ENCODE measurements at places on chromosomes 12 and 14.
A peak's percentile ranks its signal among the peaks of the same experiment; 100 is the strongest.

- peaks cover 11% of the 10 kb centered on the region for H3K36me3 ChIP-seq
- no peak overlapping the region for H3K27ac ChIP-seq
- no peak overlapping the region for H3K4me3 ChIP-seq
Measured at GRCh38 chr12:8146442-8146771, 10.4 kb upstream of the ZNF705A start.

DNA sequence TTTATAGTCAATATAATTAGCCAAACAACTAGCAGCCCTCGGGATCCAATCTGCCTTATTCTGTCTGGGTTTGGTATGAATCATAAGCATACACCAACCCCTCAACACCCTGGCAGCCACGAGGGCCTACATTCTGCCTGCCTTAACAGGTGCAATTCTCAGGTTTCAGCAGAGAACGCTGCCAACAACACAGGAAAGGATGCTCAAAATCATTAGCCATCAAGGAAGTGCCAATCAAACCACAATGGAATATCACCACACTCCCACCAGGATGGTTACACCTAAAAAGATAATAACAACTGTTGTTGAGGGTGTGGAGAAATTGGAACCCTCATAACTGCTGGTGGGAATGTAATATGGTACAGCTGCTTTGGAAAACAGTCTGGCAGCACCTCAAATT lies 122.8 kb downstream of the TTC7B start:
- peaks cover 26% of the 10 kb centered on the region for H3K4me1 ChIP-seq
- no peaks in the 10 kb centered on the region for H3K27me3 ChIP-seq
- no peak for DNase-seq

- no peaks in the 10 kb centered on the region for H3K36me3 ChIP-seq
- peak overlapping the region; percentile 85 for H3K4me3 ChIP-seq
- H3K27me3 ChIP-seq: peaks cover 13% of the 10 kb centered on the region
- H3K27ac ChIP-seq: no peak overlapping the region
Measured at GRCh38 chr14:53964249-53964648, 7.6 kb upstream of the BMP4 start.

- H3K4me3 ChIP-seq: no peak overlapping the region
- H3K27ac ChIP-seq: no peak overlapping the region
Measured at GRCh38 chr12:129520739-129521138, 383.1 kb downstream of the TMEM132D start.

GRCh38 chr12:109840305-109841074 lies 7.3 kb upstream of the TRPV4 start:
- H3K27me3 ChIP-seq: peaks cover 3% of the 10 kb centered on the region
- no peak for DNase-seq
- H3K4me3 ChIP-seq: no peak overlapping the region
- no peaks in the 10 kb centered on the region for H3K36me3 ChIP-seq

DNA sequence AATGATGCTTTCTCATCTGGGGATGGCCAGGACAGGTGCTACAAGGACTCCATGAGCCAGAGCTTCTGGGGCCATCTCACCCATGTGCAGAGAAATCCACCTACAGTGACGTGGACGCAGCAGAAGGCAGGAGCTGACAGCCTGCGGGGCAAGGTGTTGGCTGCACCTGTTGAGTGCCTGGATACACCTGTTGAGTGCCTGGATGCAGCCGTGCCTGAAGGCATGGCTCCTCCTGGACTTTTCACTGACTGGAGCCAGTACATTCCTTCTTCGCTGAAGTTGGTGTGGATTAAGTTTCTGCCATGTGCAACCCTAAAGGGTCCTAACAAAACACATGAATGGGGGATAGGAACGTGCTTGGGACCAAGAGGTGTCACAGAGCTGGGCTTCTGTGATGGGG lies 7.4 kb upstream of the DIO3 start:
- peaks cover 23% of the 10 kb centered on the region for H3K27me3 ChIP-seq
- no peak overlapping the region for H3K27ac ChIP-seq

- peak overlapping the region; percentile 94 for H3K27ac ChIP-seq
- no peak for DNase-seq
- H3K36me3 ChIP-seq: no peaks in the 10 kb centered on the region
- H3K4me1 ChIP-seq: peaks cover 12% of the 10 kb centered on the region
Measured at GRCh38 chr14:35123388-35123703, 994 bp downstream of the PRORP start.

DNA sequence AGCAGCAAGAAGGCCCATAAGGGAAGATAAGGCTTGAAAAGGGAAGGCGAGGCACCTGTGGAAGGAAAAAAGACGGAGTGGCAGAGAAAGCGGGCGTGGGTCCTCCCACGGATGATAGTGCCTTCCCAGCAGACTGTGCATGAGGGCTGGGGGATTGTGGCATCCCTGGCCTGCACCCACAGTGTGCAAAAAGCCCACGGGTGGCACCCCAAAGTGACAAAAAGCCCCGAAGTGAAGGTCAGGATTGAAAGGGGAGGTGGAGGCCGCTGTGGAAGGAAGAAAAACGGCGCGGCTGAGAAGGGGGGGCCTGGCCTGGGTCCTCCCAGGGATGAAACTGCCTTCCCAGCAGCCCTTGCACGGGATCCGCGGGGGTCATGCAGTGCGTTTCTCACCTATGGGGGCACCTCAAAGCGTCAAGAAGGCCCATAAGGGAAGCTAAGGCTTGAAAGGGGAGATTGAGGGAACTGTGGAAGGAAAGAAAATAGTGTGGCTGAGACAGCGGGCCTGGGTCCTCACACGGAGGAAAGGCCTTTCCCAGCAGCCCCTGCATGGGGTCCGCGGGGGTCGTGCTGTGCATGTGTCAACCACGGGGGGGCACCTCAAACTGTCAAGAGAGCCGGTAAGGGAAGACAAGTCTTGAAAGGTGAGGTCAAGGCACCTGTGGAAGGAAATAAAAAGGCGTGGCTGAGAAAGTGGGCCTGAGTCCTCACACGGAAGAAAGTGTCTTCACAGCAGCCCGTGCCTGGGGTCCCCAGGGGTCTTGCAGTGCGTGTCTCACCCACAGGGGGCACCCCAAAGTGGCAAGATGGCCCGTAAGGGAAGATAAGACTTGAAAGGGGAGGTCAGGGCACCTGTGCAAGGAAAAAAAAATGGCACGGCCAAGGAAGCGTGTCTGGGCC lies 274.1 kb downstream of the ALG10 start:
- DNase-seq: peak; percentile 7
- no peak overlapping the region for H3K27ac ChIP-seq
- peaks cover 23% of the 10 kb centered on the region for H3K36me3 ChIP-seq
- H3K4me1 ChIP-seq: no peaks in the 10 kb centered on the region

DNA sequence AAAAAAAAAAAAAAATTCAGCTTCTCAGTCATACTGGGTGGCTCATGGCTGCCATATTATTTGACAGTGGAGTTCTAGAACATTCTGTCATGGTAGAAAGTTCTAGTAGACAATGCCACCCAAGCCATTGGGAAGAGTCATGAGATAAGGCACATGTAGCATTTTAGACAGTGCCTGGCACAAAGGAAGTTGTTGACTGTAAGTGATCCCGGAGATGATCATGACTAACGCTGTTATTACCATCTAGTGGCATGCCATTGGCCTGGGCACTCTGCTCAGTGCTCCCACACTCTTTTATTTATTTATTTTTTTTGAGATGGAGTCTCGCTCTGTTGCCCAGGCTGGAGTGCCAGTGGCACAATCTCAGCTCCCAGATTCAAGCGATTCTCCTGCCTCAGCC lies 80.4 kb downstream of the FOXN4 start:
- no peaks in the 10 kb centered on the region for H3K4me1 ChIP-seq
- H3K27me3 ChIP-seq: peaks cover 3% of the 10 kb centered on the region
- no peak for DNase-seq
- no peak overlapping the region for H3K4me3 ChIP-seq

- H3K27ac ChIP-seq: no peak overlapping the region
- H3K27me3 ChIP-seq: peaks cover 13% of the 10 kb centered on the region
- peaks cover 19% of the 10 kb centered on the region for H3K4me1 ChIP-seq
- H3K36me3 ChIP-seq: no peaks in the 10 kb centered on the region
- H3K4me3 ChIP-seq: no peak overlapping the region
Measured at GRCh38 chr14:91417983-91418386, 365 bp upstream of the CCDC88C start.

GRCh38 chr12:7940906-7941305 lies 4.9 kb upstream of the SLC2A3 start:
- no peak overlapping the region for H3K4me3 ChIP-seq
- H3K27me3 ChIP-seq: no peaks in the 10 kb centered on the region
- DNase-seq: no peak
- no peaks in the 10 kb centered on the region for H3K36me3 ChIP-seq
- no peak overlapping the region for H3K27ac ChIP-seq

GRCh38 chr12:40137252-40137651 lies 31.4 kb upstream of the SLC2A13 start:
- no peak overlapping the region for H3K27ac ChIP-seq
- H3K27me3 ChIP-seq: peaks cover 2% of the 10 kb centered on the region
- H3K4me3 ChIP-seq: no peak overlapping the region
- no peaks in the 10 kb centered on the region for H3K36me3 ChIP-seq
- no peaks in the 10 kb centered on the region for H3K4me1 ChIP-seq

- H3K4me1 ChIP-seq: peaks cover 2% of the 10 kb centered on the region
- peaks cover 17% of the 10 kb centered on the region for H3K36me3 ChIP-seq
- H3K4me3 ChIP-seq: no peak overlapping the region
- DNase-seq: no peak
- H3K27me3 ChIP-seq: no peaks in the 10 kb centered on the region
- no peak overlapping the region for H3K27ac ChIP-seq
Measured at GRCh38 chr14:65728604-65729003, 316.1 kb downstream of the FUT8 start.

- H3K36me3 ChIP-seq: no peaks in the 10 kb centered on the region
- no peak overlapping the region for H3K27ac ChIP-seq
- no peak for DNase-seq
- peaks cover 6% of the 10 kb centered on the region for H3K27me3 ChIP-seq
- H3K4me3 ChIP-seq: no peak overlapping the region
Measured at GRCh38 chr14:90602088-90602687, 205.4 kb downstream of the CALM1 start.

GRCh38 chr12:59904874-59905521 lies 309.2 kb downstream of the SLC16A7 start:
- H3K36me3 ChIP-seq: no peaks in the 10 kb centered on the region
- H3K27me3 ChIP-seq: no peaks in the 10 kb centered on the region
- H3K4me1 ChIP-seq: peaks cover 3% of the 10 kb centered on the region

- H3K27ac ChIP-seq: no peak overlapping the region
- H3K36me3 ChIP-seq: no peaks in the 10 kb centered on the region
- H3K4me1 ChIP-seq: peaks cover 11% of the 10 kb centered on the region
- DNase-seq: no peak
- H3K4me3 ChIP-seq: no peak overlapping the region
- peaks cover 1% of the 10 kb centered on the region for H3K27me3 ChIP-seq
Measured at GRCh38 chr14:76909266-76909665, 83.1 kb downstream of the LRRC74A start.

GRCh38 chr12:63362791-63363190 lies 211.8 kb upstream of the AVPR1A start:
- H3K27me3 ChIP-seq: peaks cover 3% of the 10 kb centered on the region
- H3K4me1 ChIP-seq: no peaks in the 10 kb centered on the region
- H3K36me3 ChIP-seq: no peaks in the 10 kb centered on the region
- no peak overlapping the region for H3K27ac ChIP-seq

GRCh38 chr14:56004786-56005185 lies 113.4 kb upstream of the PELI2 start:
- peaks cover 17% of the 10 kb centered on the region for H3K4me1 ChIP-seq
- H3K36me3 ChIP-seq: peaks cover 13% of the 10 kb centered on the region
- H3K4me3 ChIP-seq: no peak overlapping the region

- no peak for DNase-seq
- no peak overlapping the region for H3K4me3 ChIP-seq
- H3K36me3 ChIP-seq: peaks cover 5% of the 10 kb centered on the region
Measured at GRCh38 chr12:46546634-46547273, 174.2 kb upstream of the SLC38A2 start.

DNA sequence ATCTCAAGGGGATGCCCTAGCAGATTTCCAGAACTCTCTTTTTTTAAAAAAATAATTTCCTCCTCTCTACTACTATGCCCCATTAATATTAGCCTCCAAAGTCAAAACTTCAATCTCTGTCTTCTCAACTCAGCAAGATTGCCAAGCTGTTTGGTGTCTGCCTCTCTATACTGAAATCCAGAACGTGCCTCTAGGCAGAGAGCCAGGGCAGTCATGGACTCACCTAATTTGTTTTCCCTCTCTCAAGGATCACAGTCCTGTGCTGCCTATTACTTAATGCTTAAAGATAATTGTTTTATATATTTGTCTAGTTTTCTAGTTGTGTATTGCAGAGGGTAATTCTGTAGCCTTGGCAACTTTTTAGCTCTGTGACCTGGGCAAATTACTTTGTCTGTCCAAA lies 74.7 kb downstream of the E2F7 start:
- H3K27ac ChIP-seq: no peak overlapping the region
- no peak for DNase-seq
- no peaks in the 10 kb centered on the region for H3K36me3 ChIP-seq
- H3K4me1 ChIP-seq: no peaks in the 10 kb centered on the region
- peaks cover 2% of the 10 kb centered on the region for H3K27me3 ChIP-seq

- peaks cover 10% of the 10 kb centered on the region for H3K4me1 ChIP-seq
- DNase-seq: no peak
- peaks cover 39% of the 10 kb centered on the region for H3K36me3 ChIP-seq
- no peak overlapping the region for H3K4me3 ChIP-seq
- peaks cover 5% of the 10 kb centered on the region for H3K27me3 ChIP-seq
Measured at GRCh38 chr14:92892589-92892988, 30.4 kb upstream of the CHGA start.

DNA sequence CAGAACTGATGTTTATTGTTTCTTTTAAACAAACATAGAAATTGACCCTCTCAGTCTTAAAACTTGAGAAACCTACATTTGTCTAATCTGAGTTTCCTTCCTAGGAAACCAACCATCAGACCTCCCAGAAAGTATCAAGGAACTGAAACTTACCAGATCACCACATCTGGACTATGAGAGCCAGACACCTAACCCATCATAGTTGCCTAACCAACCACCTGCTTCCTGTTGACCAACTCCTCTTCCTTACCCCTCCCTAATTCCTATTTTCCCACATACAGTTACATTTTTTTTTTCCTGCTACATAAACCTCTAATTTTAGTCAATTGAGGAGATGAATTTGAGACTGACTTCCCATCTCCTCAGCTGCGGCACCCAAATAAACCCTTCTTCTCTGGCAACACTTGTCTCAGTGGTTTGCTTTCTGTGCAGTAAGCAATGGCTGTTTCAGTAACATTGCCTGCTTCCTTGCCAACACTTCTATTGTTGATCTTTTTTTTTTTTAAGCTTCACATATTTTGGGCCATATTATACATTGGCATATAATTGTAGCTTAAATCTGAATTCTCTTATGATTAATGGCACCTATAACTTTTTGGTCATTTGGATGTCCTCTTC lies 34.3 kb downstream of the KLRD1 start:
- no peaks in the 10 kb centered on the region for H3K36me3 ChIP-seq
- no peaks in the 10 kb centered on the region for H3K27me3 ChIP-seq

GRCh38 chr12:18158774-18159557 lies 69.0 kb upstream of the RERGL start:
- H3K27me3 ChIP-seq: no peaks in the 10 kb centered on the region
- H3K4me1 ChIP-seq: no peaks in the 10 kb centered on the region
- H3K4me3 ChIP-seq: no peak overlapping the region
- peaks cover 7% of the 10 kb centered on the region for H3K36me3 ChIP-seq
- no peak overlapping the region for H3K27ac ChIP-seq

All from glutamatergic neuron (in vitro differentiated cells).